ENCODE measurements at places on chromosomes 7 and 10.

GRCh38 chr10:87519582-87519981, 14.9 kb downstream of the MINPP1 start:
- DNase-seq, result no peak

DNA sequence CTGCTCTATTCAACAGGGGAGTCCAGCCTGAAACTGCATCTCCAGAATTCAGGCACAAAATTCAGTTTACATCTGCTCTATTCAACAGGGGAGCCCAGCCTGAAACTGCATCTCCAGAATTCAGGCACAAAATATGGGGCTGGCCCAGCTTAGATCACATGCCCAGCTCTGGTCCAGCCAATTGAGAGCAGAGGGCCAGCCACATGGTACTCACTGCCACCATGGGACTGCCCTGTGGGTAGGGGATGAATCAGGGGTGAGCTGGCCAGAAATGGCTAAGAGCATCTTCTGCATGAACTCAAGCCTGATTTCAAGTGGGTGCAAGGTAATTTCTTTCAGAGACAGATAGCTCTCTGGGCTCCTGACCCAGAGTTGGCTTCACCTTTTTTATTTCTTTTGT, 156.6 kb upstream of the LYZL2 start:
- no peak for DNase-seq

DNA sequence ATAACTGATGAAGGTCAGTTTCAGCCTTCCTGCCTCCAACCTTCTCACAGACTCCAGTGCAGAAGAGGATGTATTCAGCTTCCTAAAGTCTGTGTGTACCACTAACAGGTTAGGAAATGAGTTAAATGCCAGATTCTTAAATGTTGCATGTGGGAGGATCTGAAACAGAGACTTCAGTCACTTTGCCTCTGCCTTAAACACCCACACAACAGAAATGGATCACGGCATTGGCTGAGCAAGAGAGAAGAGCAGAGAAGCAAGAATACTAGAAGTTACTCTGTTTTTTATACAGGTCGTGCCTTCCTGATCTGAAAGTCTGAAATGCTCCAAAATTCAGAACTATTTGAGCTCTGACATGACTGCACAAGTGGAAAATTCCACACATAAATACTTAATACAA, 98.9 kb upstream of the ARHGAP21 start:
- DNase-seq, result no peak

- no peak for DNase-seq
Observed at GRCh38 chr7:28572321-28573058, 160.2 kb downstream of the CREB5 start.

DNA sequence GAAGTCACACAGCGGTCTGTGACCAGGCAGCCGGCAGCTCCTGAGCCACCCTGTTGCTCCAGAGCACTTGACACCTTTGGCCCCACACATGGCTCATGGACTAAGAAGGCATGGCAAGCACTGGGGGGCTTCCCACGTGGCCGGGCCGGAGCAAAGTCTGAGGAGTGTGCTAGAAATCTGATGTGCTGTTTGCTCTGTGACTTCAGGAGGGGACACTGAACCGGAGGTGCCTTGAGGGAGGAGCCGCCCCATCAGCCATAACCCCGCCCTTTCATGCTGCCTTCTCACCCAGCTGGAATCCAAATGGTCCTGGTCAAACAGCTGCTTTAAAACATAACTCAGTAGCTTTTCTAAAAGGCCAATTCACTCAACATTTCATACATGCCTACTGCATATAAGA, 33.5 kb downstream of the PROSER2 start:
- DNase-seq, result no peak

DNA sequence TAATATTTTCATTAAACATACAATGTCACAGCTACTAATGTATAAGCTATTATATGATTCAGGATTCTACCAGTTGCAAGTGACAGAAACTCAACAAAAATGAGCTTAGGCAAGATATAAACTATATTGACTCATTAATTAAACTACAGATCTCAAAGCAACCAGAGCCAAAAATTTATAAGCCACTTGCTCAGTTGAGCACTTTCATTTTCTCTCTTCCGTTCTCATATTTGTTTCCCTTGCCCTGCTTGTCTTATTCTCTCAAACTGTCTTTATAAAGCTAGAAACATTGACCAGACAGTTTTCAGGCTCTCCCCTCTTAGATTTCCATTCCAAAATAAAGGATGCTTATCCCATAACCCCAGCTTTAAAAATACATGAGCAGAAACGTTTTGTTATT, 60.2 kb upstream of the DGKB start:
- DNase-seq, result no peak

GRCh38 chr7:113636727-113637421, 281.9 kb downstream of the PPP1R3A start:
- no peak for DNase-seq

DNA sequence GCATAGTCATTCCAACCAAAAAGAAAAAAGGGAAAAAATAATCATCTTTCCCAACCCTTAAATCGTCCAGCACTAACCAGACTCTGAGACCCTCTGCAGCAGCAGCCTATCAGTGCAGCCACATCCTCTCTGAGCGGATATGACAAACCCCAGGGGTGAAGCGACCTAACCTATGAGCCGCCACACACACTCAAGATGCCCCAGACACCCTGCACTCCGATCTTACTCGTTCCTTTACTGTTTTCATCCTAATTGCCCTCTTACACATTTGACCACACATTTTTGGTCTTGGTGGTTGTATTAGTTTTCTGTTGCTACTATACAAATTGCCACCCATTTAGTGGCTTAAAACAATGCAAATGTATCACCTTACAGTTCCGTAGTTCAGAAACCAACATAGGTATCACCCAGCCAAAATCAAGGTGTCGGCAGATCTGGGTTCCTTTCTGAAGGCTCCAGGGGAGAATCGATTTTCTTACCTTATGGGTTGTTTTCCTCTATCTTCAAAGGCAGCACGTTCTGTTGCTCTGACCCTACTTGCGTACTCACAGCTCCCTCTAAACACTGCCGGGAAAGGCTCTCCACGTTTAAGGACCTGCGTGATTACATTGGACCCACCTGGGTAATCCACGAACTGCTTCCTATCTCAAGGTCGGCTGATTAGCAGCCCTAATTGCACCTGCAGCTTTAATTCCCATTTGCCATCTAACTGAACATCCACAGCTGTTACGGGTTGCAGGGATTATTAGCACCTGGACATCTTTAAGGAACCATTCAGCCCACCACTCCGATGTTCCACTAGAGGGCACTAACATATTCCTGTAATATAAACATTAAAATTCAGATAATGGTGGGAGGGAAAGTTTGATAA, 37.3 kb upstream of the PRSS1 start:
- DNase-seq, result peak; percentile 27

All from astrocyte of the cerebellum (primary cell).